ENCODE measurements at places on chromosomes 3 and 15.
A peak's percentile ranks its signal among the peaks of the same experiment; 100 is the strongest.

GRCh38 chr15:92879949-92880725, 20.0 kb upstream of the CHD2 start:
- no peak for DNase-seq

GRCh38 chr3:12294885-12295580, 6.2 kb downstream of the PPARG start:
- DNase-seq: no peak

GRCh38 chr3:105365391-105366325, 1.1 kb upstream of the ALCAM start:
- DNase-seq: peak; percentile 71

GRCh38 chr15:79067072-79067833, 23.3 kb downstream of the RASGRF1 start:
- DNase-seq: no peak

- no peak for DNase-seq
Observed at GRCh38 chr3:178270838-178271237, 265.4 kb upstream of the KCNMB2 start.

GRCh38 chr3:6091262-6091661, 769.7 kb upstream of the GRM7 start:
- DNase-seq: no peak

DNA sequence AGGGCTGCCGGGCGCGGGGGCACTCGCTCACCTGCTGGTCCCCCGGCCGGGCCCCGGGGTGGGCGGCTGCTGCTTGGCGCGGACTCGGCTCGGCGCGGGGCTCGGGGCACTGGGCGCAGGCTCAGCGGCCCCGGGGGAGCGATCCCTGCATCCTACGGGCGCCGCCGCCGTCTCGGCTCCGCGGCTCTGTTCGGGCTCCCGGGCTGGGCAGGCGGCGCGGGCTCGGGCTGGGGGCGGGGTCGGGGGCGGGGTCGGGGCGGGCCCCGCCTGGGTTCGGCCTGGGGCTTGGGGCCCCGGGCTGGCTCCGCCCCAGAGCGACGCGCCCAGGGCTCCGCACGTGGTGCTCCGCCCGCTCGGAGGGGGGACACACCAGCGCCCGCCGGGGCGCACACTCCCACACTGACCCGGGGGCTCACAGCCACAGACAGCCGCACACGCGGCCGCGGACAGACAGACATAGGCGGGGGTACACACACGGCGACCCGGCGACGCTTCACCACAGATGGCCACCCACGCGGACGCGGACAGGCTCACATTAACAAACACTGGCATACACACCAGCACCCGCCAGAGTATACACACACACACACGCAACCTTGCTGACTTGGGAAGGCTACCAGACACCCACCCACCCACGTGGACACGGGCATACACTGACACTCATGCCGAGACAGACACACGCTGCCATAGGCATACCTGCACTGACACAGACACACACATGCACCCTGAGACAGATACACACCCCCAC, at the start of gene SCN5A:
Gene SCN5A, minus strand, starts transcription at position 188 of the 748 bp plus-strand sequence. CDS start 16,380 bp downstream, outside the sequence.
- DNase-seq: no peak

DNA sequence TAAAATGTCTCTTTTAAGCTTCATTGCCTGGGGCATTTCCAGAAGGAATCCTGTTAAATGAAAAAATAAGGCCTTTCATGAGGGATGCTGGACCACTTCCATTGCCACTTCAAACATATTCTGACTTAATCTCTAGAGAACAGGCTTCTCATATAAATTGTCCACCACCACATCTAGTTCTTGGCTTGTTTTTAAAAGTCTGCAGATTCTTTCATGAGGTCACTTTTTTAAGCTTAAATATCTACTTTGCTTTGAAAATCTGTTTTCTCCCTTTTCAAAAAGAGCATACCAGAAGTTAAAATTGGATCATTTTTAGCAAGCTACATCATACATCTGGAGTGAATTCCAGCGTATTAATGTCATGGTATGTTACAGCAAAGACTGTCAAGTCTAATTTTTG, 131.6 kb downstream of the C3orf70 start:
- no peak for DNase-seq

- DNase-seq: no peak
Observed at GRCh38 chr3:38009807-38010591, 19.4 kb downstream of the VILL start.

DNA sequence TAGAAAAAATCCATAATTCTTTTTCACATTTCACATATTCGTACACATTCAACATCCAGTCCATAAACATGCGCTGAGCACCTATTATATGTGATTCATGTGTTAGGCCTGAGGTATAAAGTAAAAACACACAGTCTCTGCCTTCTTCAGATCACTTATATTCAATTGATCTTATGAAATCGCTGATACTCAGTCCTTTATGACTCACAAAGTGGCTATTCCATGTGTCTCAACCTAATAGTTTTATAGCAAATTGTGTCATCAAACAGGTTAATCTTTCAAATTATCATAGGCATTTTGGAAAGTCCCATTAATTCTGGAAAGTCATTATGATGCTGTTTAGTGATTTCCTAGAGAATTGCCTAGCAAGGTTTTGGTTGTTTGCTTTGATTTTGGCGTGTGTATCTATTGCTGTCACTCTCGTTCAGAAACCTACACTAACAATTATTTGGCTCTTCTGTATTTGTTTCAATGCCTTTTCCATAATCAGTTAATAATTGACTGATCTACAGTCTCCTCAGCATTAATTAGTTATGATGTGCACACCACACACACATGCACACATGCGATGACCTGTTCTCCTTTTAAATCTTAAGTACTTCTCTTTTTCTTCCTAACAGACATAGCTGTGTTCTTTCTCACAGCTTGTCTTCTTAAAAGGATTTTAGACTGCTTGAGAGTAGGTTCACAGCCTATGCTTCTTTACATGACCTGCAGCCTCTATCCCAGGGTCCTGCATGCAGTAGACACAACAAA, 353.1 kb downstream of the MECOM start:
- DNase-seq: no peak

DNA sequence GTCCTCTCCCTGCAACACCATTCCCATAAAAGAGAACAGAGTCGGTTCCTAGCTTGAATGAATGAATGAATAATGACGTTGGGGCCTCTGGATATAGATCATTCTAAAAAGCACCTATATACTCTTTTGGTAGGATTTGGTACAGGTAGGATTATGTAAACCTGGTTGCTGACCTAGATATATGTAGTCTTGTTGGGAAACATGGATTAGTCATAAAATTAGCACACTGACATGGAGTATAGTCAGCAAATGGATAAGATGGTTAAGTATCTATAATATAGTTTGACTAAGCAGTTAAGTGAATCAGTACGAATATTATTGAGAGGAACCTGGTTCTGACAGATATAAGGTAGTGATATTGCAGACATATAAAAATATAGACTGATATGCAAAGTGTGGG, 142.5 kb downstream of the FILIP1L start:
- no peak for DNase-seq

DNA sequence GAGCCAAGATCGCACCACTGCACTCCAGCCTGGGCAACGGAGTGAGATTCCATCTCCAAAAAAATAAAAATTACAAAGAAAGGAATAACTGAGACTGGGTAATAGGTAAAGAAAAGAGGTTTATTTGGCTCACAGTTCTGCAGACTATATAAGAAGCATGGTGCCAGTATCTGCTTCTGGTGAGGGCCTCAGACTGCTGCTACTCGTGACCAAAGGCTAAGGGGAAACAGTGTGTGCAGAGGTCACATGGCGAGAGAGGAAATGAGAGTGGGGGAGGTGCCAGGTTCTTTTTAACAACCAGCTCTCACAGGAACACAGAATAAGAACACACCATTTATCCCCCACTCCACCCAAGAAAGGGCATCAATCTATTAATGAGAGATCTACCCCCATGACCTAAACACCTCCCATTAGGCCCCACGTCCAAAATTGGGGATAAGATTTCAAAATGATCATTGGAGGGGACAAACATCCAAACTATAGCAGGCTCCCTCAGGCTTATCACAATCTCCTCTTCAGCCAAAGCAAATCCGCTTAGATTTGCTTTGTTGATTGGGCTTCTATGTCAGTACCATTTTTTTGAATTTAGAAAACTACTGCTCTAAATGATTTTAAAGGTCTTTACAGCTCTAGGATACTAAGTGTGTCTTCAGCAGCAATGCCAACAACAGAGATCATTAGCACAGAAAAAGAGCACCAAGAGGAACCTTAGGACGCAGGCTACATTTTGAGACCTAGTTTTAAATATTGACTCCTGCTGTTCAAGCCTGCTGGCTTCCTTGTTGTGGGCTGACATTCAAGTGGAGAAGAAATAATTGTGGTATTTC, 84.2 kb upstream of the TBL1XR1 start:
- DNase-seq: no peak

GRCh38 chr15:51299187-51300015, 39.0 kb downstream of the CYP19A1 start:
- no peak for DNase-seq

DNA sequence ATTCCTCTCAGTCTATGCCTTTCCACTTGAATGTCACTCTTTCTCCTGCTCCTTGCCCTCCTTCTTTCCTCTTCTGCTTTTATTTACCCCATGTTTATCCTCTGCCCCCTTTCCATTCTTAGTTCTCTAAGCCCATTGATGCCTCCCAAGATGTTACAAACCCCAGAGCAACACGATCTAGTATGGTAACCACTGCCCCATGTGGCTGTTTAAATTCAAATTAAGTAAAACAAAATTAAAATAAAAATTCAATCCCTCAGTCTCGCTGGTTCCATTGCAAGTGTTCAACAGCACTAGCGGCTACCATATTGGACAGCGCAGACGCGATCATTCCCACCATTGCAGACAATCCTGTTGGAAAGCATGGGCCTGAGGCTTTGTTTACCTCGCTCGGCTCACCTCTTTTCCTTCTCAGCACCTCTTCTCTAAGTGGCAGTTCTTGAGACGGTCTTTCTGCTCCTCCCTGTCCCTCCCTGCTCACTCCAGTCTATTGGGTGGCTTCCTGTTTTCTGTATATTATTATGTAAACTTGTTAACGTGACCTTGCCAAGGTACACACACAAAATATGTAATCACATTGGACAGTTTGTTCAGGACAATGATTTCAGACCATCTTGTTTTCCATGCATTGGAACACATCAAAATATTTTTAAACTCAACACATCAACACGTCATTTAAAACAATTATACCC, 21.8 kb upstream of the CA12 start:
- no peak for DNase-seq

DNA sequence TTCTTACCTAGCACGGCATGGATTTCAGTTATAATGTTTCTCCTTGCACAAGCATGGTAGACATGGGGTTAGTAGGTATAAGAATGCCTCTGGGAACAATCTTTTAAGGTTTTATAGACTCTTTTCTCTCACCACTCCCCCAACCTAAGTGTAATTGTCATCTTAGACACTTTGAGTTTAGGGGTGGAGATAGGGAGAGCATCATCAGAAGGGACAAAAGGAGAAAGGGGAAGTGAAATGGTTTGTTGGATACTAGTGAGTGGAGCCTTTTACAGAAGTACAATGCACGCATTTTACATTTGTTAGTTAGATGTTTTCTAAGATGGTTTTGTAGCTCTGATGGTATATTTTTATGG, 189.2 kb downstream of the TP63 start:
- no peak for DNase-seq

DNA sequence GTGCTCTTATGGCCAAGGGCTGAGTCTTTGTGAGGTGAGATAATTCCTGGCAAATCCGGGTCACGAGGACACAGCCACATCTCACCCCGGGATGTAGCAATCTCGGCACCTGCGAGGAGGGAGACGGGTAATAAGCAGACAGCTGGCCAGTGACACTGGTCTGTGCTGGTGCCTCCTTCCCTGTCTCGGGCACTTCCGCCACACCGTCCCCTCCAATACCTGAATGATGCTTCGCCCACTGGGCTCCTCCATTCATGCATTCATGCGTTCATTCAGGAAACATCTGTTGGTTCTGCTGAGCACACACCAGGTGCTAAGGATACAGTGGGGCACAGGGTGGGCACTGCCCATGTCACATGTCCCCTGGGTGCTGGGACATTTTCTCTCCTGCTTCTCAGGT, 60.1 kb downstream of the ATP10A start:
- no peak for DNase-seq

DNA sequence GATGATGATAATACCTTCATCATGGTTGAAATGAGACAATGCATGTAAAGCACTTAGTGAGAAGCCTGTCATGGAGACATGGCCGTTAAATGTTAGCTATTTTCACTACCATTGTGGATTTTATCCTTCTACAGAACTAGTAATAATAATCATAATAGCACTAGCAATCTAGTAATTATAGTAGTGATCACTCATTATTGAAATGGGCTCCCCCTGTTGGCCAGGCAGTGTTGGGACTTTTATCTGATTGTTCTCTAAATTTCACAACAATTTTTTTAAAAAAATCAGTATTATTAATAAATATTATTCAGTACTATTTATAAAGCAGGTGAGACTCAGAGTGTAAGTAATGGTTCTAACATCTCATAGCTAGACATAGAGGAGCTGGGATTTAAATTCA, 396.3 kb downstream of the IL5RA start:
- DNase-seq: no peak

DNA sequence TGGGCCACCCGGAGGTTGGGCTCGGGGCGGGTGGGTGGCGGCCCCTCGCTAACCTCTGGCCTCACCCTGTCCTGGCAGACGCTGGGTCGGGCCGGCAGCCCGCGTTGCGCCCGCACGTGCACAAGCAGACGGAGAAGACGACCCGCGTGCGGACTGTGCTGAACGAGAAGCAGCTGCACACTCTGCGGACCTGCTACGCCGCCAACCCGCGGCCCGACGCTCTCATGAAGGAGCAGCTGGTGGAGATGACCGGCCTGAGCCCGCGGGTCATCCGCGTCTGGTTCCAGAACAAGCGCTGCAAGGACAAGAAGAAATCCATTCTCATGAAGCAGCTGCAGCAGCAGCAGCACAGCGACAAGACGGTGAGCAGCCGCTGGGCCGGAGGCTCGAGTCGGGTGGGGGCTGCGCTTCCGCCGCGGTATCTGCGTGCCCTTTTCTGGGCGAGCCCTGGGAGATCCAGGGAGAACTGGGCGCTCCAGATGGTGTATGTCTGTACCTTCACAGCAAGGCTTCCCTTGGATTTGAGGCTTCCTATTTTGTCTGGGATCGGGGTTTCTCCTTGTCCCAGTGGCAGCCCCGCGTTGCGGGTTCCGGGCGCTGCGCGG, 3.7 kb downstream of the ISL2 start:
- no peak for DNase-seq

- DNase-seq: no peak
Observed at GRCh38 chr15:57591822-57592367, at the start of gene MYZAP. Gene MYZAP (plus strand): TSS chr15:57591904. CDS start chr15:57592035, 131 bp downstream.

- no peak for DNase-seq
Observed at GRCh38 chr3:24299246-24299805, 195.3 kb downstream of the THRB start.

GRCh38 chr3:132405188-132405587, 12.1 kb upstream of the DNAJC13 start:
- no peak for DNase-seq

- DNase-seq: no peak
Observed at GRCh38 chr3:110521019-110521418, 550.6 kb upstream of the NECTIN3 start.

GRCh38 chr15:75452364-75452864, 924 bp upstream of the SIN3A start:
- peak; percentile 17 for DNase-seq

DNA sequence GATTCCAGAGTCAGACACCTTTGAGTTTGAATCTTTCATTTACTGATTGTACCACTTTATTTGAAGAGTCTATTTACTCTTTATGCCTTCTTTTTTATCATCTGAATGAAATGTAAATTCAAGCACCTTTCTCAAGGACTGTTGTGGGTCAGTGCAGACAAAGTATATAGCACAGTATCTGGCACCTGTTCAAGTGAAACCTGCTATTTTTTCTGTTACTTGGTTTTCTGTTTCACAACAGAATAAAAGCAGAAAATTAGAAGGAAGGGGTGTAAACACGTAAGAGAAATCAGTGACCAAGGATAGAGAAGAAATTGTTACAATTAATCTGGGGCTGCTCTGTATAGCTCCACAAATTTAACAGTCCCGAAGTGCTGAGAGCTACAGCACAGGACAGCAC, 357.4 kb downstream of the RSL24D1 start:
- DNase-seq: no peak

All from NCI-H524 treated with DMSO at 0.1 percent for 48 hours (cell line).